GM18507 (cell line): ENCODE measurements at places on chromosomes 4 and X.

DNA sequence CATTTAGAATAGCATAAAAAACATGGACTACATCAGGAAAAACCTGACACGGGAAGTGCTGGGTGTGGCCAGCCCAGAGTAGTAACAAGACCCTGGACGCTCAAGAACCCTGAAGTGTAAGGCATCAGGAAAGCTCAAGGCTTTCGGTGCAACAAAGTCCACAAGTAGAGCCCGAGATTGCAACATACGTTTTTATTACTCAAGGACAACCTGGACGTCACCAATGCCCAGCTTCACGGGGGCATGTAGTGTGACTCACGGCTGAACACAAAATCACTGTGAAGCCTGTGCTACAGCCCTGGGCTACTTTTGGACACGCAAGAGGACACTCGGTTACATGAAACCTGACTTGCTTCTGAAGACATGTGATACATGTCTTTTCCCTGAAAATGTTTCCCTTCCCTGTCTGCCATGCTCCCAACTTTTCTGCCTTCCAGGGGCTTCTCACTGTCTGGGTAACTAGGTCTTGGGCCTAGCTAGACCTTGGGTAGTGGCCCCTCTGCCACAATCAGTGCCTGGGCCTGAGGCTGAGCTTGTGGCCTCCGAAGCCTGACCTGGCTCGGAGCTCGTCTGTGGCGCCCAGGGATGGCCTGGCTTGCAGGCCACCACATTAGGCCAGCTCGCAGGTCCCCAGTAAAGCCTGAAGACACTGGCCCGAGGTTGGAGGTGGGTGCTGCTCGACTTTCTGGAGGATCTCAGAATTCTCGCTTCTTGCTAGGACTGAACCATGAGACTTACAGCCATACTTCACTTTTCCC lies 9.2 kb downstream of the IRAK1 start:
- DNase-seq, result no peak

DNA sequence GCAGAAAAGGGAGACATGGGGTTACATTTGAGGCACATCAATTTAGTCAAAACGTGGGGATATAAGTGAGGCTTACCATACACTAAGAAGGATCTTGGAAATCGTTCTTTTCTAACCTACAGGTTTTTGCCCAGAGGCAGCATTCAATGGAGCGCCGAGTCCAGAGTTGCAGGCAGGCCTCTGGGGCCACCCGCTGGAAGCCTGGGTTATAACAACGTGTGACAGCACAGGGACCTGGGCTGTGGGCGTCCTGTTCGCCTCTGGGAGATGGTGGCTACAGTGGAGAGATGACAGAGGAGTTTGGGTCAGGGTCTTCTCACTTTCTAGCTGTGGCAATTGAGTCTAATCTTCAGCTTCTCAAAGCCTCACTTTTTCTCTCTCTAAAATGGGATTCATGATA lies 53.9 kb downstream of the ENPP6 start:
- DNase-seq, result no peak

GRCh38 chr4:182858711-182859110 lies 58.5 kb downstream of the DCTD start:
- DNase-seq, result no peak

DNA sequence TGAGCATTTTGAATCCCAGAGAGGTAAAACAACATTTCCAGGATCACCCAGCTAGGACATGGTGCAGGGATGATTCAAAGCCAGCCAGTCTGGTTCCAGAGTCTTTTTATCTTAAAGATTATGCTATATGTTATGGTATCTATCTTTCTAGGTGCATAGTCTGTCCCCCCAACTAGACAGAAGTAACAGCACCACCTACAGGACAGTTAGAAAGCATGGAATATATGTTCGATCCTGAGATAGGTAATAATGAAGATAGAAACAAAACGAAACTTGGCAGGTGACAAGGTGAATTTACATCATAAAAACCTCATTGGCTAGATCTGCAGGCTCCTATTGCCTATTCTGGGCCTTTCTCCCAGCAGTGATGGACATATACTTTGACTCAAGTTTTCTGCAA lies 723.2 kb downstream of the SMARCA1 start:
- DNase-seq, result no peak

DNA sequence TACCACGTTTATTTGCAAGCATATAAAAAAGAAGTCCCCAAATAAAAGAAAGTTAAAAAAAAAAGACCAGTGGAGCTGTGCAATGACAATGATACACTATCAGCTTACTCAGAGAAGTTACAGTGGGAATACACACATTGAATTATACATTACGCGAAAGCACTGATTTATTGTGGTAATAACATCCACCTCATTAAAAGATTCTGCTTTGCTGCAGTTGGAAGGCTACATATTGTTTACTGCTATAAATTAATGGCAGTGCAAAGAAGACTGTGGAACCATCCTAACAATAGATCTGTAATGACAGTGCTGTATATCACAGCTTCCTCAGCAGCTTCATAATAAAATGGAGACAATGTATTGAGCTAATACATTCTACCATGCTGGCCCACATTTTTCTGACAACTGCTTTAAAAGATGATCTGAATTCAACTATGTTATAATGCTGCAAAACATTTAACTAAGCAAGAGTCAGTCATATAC lies 142.5 kb upstream of the MAB21L2 start:
- no peak for DNase-seq

- DNase-seq, result no peak
These were observed 4.8 kb downstream of the C4orf46 start for GRCh38 chr4:158666892-158667291.

GRCh38 chrX:72465889-72466288 lies 106.8 kb downstream of the HDAC8 start:
- DNase-seq, result no peak

DNA sequence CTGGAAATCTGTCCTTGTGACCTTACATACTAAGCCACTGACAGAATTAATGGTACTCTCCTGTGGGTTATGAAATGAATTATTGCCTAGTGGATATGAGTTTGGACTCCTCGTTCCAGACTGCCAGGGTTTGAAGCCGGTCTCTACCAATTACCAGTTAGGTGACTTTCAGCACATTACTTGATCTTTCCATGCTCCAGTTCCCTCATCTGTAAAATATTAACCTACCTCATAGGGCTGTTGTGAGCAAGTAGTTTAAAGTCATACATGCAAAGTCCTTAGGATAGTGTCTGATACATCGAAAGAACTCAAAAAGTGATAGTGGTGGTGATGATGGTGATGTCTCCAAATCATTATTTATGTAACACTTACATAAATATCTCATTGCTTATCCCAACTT lies 373.5 kb upstream of the ARX start:
- no peak for DNase-seq

DNA sequence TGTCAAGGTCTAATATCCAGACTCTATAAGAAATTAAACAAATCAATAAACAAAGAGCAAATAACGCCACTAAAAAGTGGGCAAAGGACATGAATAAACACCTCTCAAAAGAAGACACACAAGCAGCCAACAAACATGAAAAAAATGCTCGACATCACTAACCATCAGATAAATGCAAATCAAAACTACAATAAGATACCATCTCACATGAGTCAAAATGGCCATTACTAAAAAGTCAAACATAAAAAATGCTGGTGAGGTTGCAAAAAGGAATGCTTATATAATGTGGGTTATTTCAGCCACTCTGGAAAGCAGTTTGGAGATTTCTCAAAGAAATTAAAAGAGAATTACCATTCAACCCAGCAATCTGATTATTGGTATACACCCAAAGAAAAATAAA lies 481.1 kb downstream of the STPG2 start:
- no peak for DNase-seq

DNA sequence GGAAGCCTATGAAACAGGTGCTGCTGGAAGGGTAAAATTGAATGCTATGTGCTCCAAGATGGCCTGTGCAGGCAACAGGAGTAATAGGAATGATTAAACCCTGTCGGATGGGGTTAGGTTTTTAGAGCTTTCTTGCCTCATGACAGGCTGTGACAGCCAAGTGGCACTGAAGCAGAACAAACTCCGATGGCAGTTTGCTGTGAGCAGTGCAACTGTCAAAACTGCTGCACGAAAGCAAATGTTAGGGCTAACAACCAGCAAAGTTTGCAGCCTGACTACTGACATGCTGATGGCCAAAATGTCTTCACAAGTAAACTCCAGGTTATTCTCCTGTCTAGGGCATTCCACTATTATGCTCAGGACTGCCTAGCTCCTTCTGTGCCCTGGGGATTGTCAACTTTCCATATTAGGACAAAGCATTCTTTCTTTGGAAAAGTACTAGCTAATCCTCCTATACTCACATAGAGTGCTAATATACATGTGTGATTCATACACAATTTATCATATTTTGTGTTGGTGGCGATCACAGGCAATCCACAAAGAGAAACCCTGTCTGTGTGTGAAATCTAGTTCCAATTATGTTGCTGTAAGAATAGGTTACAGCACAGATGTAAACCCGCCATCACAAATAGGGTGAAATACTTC lies 486.6 kb upstream of the TENM3 start:
- no peak for DNase-seq

DNA sequence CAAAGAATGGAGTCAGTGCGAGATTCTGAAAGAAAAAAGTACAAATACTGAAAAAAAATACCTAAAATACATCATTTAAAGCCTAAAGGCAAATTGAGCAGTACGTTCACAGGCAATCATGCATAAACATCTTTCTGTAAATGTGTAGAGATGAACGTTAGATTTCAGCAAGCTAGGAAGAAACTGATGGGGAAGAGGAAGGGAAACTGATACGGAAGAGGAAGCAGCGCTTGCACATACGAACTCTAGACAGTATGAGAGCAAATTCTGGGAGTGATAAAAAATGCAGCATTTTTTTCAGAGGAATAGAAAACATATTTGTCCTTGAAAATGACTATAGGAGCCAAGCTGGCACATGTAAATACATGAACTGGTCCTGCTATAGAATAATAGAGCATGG lies 9.4 kb downstream of the ANKRD50 start:
- no peak for DNase-seq

DNA sequence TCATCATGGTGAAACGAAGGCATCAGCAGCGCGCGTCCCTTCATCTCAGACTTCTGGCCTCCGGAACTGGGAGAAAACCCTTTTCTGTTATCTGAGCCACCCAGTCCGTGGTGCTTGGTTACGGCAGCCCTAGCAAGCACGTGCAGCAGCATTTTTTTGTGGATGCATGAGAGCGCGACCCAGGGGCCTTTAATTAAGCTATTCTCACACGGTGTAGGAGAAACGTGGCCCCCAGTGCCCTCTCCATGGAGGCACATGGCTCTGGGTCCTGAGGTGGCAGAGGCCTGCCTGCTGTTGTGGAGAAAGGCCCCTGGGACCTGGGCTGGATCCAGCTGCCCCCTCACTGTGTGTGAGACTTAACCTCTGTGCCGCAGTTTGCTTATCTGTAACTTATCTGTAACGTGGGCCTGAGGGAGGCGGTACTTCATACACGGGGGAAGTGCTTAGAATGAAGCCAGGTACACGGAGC lies 9.5 kb downstream of the CLCN4 start:
- DNase-seq, result no peak

- no peak for DNase-seq
These were observed 15.5 kb downstream of the MAGEA9B start for GRCh38 chrX:149571770-149572169.

DNA sequence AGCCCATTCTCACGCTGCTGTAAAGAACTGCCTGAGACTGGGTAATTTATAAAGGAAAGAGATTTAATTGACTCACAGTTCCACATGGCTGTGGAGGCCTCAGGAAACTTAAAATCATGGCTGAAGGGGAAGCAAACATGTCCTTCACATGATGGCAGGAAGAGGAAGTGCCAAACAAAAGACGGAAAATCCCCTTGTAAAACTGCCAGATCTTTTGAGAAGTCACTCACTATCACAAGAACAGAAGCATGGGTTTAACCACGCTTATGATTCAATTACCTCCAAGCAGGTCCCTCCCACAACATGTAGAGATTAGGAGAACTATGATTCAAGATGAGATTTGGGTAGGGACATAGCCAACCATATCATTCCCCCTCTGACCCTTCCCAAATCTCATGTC lies 335.5 kb downstream of the IL15 start:
- DNase-seq, result no peak

GRCh38 chrX:154484255-154485149 lies 1.9 kb downstream of the UBL4A start:
- DNase-seq, result no peak

GRCh38 chr4:150641612-150642011 lies 59.7 kb downstream of the MAB21L2 start:
- DNase-seq, result no peak

- DNase-seq, result peak; percentile 39
These were observed at the start of gene PITX2 for GRCh38 chr4:110622841-110623717. PITX2 (minus strand) TSS chr4:110623077; CDS start chr4:110622460, 617 bp downstream.

DNA sequence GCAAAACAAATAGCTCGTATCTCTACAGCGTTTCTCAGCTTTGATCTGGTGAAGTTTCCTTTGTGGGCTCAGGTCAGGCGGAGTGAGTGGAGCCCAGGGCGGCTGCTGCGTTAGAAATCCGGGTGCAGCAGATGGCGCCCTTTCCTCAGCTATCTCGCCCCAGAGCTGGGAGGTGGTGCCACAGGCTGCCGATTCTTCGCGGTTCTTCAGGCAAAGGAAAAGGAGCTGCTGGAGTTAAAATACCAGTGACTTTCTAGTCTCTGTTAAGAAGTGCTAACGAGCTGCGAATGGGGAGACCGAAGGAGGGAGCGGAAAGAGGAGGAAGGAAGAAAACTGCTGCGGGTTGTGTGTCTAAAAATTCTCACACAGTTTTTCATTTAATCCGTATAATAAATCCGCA lies 114.6 kb downstream of the CPE start:
- peak; percentile 4 for DNase-seq

- no peak for DNase-seq
These were observed 31.1 kb downstream of the FBXO8 start for GRCh38 chr4:174252412-174252811.

- DNase-seq, result no peak
These were observed 761 bp upstream of the FRYL start for GRCh38 chr4:48780865-48781214.

- DNase-seq, result no peak
These were observed 124.2 kb upstream of the DGKK start for GRCh38 chrX:50594788-50595187.

GRCh38 chrX:68843992-68844391 lies 15.2 kb downstream of the EFNB1 start:
- no peak for DNase-seq

DNA sequence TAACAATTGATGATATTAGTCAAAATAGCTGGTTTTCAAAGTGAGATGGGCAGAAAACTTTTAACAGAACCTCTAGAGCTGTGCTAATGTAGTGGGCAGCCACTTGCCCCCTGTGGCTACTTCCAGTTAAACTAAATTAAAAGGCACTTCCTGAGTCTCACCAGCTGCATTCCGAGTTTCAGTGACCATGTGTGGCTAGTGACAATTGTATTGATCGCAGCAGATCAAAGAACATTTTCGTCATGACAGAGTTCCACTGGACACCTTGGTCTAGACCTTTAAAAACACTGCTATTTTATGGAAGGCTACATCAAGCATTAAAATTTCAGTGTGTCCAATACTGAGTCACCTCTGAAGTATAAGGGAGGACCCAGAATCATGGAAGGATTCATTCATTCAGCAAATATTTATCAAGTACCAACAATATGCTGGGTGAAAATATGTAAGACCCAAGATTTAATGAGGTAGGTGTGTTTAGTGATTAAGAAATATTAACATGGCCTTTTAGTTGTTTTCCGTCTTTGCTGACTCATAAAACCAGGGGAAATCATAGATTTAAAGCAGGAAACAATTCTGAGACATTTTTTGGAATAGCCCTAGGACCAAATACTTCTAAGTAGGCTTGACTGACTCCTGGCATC lies 5.1 kb upstream of the FAT1 start:
- DNase-seq, result no peak
